NCI-H1436 (cell line): ENCODE measurements at places on chromosomes 5 and 9.

- no peak for DNase-seq
These were observed 32.5 kb downstream of the S1PR3 start for GRCh38 chr9:89023740-89024139.

DNA sequence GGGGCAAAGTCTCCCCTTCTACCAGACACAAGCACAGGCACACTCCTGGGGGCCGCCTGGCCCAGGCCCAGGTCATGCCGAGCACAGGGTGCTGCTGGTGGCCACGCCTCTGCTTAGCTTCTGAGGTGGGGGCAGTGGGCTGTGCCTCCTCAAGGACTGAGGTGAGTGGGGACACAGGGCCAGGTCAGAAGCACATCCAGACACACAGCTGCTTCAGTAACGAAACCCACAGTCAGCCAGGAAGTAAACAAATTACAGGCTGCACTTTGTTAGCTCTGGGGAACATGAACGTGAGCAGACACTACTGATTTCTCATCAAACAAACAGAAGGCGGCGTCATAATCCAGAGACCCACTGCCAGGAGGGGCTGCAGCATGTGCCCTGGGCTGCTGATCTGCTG lies 192.4 kb downstream of the HSPA4 start:
- peak; percentile 45 for DNase-seq

GRCh38 chr9:33230756-33231622 lies 9.0 kb upstream of the SPINK4 start:
- no peak for DNase-seq

GRCh38 chr5:172302047-172302710 lies 18.6 kb upstream of the UBTD2 start:
- no peak for DNase-seq

- DNase-seq = no peak
These were observed 31.4 kb upstream of the GDNF start for GRCh38 chr5:37871023-37871815.

- DNase-seq = no peak
These were observed 151.0 kb upstream of the PAPPA start for GRCh38 chr9:116002624-116003023.

GRCh38 chr9:77769246-77769645 lies 121.1 kb upstream of the GNA14 start:
- no peak for DNase-seq

GRCh38 chr9:81861644-81862043 lies 66.6 kb upstream of the SPATA31D4 start:
- DNase-seq = no peak

GRCh38 chr5:176535101-176535663 lies 2.0 kb downstream of the RNF44 start:
- no peak for DNase-seq

DNA sequence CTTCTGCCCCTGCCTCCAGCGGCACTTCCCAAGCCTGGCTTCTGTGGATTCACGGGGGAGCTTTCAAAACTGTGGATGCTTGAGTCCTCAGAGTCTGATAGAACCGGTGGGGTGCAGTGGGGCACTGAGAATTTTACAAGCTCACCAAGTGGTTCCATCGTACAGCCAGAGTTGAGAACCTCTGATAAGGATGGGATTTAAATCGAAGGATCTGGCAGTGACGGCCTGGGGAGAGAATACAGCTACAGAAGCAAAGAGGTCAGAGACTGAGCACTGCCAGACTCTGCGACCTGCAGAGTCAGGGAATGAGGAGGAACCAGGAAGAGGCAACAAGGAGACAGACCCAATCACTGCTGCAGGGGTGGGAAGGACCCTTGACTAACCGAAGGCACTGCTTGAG lies 124.6 kb upstream of the BOD1 start:
- no peak for DNase-seq

DNA sequence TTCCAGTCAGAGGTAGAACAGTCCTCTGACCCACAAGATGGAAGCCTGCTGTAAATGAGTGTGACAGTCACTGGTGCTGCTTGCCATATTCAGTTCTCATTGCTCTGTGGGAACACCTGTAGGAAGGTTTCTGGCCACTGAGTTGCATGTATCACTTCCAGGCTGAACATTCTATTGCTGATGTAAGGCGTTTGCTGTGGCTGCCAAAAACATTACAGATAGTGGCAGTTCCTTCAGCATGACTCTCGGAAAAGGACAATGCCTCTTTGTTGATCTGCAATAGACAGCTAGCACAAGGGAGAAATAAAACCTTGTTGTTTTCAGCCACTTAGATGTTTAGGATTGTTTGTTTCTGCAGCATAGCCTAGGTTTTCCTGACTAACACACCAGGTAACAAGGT lies 217.2 kb downstream of the AGTPBP1 start:
- DNase-seq = no peak

DNA sequence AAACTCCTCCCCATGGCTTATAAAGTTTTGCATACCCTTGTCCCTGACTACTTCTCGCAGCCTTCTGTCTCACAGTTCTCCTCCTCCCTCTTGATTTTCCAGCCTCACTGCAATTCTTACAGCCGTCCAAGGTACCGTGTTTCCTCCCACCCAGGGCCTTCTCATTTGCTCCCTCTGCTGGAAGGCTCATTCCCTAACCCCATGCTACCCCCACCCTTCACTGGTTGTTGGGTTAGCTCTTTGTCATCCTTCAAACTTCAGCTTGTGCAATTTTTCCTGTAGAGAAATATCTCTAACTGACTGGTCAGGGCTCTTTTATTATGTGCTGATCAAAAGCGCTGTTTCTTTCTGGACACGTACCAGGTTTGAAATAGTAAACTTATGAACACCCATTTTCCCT lies 329.2 kb downstream of the EBF1 start:
- DNase-seq = no peak

GRCh38 chr9:14846871-14847311 lies 63.3 kb downstream of the FREM1 start:
- peak; percentile 70 for DNase-seq

DNA sequence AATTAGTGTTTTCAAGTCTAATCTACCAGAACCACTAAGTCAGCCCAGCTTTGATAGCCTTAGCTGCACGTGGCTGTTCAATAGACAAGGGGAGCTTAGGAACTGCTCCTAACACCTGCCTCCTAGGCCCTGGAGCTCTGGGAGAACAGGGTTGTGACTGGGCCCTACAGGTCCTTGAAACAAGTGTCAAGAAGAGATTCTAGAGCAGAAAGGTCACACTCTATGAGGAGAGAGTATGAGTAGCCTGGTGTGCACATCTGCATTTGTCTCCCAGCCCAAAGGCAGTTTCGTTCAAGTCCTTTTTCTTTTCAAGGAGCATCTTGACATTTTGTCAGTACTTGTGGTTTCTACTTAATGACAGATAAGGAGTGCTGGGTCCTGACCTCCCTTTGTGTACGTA lies 206.1 kb downstream of the PRELID2 start:
- no peak for DNase-seq

DNA sequence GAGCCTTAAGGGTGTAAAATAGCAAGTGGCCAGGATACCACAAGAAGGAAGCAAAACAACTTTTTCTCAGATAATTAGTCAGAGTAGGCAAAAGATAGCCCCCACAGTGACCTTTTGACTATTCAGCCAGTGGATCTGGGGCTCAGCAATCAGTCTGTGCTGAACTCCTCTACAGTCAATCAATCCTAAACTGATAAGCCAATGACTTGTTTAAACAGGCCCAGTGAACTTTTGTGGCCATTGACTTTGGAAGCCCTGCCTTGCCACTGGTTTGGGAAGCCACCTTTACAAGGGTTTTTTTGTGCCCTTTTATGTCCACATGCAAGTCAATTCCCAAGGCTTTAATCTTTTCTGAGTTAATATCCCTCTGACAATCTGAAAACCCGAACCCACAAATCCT lies 1565.0 kb upstream of the WWC1 start:
- no peak for DNase-seq

DNA sequence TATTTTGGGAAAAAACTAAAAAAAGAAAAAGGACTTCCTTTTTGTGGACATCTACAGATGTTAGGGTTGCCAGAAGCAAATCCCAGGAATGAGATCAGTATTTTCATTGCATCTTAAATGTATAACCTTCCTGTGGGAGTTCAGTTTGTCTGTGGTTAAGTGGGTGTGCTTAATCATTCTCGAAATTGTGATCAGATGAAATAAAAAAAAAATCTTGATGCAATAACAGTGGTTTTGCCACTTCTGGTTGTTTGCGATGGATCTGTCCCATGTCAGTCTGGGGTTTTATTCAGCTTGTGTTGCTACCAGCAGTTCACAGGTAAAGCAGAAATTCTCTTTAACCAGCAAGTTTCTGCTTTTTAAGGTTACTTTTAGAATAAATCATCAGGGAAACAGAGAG lies 179.0 kb downstream of the MAN2A1 start:
- DNase-seq = no peak

GRCh38 chr5:59356813-59357380 lies 536.6 kb downstream of the PDE4D start:
- DNase-seq = no peak

DNA sequence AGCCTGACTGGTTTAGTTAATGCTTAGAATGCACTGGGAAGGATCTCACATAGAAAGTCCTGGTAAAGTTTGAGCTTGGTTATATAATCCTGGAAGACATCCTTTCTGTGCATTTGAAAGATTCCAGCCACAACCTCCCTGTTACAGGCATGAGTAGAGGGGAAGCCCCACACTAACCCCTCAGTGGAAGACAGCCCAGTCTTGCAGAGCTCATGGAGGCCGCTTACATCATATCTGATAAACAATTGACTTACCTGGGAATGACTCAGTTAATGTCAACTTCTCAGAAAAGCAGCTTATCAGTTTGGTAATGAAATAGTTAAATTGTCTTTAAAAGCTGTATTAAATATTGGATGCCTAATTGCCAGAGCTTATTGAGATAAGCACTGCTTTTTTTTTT lies 28.1 kb upstream of the PDE8B start:
- no peak for DNase-seq

- no peak for DNase-seq
These were observed 34.1 kb upstream of the EFNA5 start for GRCh38 chr5:107704681-107705401.

GRCh38 chr5:142779163-142779840 lies 9.1 kb downstream of the ARHGAP26 start:
- DNase-seq = no peak

- DNase-seq = no peak
These were observed 137.1 kb downstream of the SUSD1 start for GRCh38 chr9:112038017-112038408.

DNA sequence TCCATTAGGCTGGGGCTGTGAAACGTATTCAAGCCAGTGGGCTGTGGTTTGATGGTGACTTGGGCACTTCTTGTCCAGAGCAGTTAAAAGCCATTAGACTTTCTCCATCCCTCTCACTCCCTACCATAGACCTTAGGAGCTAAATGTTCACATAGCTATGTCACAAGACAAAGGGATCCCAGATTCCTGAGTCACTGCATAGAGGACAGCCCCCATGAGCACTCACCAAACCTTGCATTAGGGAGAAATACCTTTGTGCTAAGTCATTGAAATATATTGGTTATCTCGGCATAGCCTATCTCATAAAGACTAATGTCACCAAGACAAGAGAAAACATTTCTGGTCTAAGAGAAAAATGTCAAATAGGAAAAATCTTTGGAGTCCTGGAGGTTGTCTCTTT lies 104.3 kb downstream of the TRPM6 start:
- no peak for DNase-seq

- no peak for DNase-seq
These were observed 99.8 kb downstream of the ACTL7B start for GRCh38 chr9:108755979-108756378.

DNA sequence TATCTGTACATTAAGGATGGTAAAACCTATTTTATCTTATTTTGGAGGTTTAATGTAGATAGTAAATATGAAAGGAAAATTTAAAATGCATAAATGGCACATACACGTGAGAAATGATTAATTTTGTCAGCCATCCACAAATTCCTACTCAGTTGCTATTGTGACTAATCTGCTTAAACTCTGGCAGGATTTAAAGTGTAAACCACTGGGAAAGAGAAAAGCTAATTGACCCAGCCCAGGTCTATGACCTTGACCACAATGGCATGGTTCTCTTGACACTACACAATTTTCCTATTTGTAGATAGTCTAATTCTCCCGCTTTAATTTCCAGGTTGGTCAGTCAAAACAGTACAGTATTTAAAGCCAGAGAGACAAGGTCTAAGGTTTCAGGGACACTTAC lies 459.0 kb upstream of the KLF4 start:
- DNase-seq = no peak

GRCh38 chr9:36392489-36392888 lies 7.6 kb downstream of the RNF38 start:
- no peak for DNase-seq

DNA sequence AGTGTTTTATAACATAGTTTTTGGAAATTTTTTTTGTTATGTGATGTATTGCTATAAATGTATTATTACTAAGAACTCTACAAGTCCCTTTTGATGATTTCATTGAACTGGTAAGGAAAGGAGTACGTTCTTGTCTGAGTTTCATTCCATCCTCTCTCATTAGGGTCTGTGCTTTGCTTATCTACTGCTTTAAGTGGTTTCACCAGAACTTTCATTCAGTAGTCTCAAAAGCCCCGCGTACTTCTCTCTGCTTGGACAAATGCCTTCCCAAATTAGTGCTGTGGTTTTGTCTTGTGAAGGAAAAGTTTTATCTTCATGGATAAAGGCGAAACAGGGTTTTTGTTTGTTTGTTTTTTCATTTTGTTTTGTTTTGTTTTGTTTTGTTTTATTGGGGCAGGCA lies 469.8 kb upstream of the WWC1 start:
- DNase-seq = no peak

DNA sequence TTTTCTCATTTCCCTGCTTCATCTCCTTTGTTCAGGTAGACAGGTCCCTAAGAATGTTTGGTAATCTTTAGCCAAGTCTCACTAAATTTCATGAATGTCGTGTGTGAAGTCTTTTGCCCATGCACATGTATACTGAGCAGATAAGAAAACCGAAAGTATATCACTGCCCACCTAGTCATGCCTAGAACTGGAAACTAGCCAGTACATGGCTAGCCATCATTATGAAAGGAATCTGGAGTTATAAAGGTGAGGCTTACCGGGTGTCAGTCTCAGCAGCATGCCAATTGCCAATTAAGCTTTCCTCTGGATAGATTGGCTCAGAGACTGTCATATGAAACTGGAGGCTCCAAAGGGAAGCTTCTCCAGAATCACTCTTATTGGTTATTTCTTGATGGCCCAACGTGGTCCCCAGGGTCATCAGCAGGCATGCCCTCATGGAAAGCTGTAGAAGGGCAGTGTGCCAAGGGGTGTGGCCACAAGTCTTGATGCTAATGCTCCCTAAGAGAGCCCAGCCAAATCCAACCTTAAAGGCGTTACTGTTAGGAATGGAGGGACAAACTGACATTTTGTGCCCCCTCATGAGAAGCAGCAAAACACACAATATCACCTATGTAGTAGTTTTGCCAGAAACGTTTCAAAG lies 307.3 kb upstream of the PIK3R1 start:
- DNase-seq = peak; percentile 15

DNA sequence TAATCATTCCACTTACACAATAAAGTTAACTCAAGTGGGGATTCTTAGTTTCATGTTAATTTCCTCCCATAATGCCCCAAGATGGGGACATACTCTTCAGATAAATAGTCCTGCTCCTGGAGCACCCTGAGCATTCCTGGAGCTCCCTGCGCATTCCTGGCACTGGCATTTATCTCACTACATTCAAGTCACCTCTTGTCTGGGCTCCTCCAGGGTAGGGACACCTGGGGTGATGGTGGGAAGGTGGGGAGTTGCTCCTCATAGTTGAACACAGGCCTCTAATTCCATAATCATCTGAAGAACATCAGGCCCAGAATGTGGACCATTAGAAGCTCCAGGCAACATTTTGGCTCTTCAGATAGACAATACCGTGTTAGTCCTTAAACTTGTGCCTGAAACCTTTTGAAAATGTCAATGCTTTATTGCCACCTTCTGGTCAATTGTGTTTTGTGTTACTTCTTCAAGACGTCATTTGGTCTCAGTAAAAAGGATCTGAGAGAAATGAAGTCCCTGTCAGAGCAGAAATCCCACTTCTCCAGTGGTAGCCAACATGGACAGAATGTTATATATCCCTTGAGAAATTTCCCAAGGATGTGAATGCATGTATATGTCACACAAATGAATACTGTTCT lies 14.2 kb upstream of the AGGF1 start:
- DNase-seq = peak; percentile 59
